ENCODE measurements at places on chromosomes 6 and 20. TPM values are rescaled to one million over a fixed set of nuclear protein-coding genes. Genes with fewer than 3 reads are reported as not detected.

DNA sequence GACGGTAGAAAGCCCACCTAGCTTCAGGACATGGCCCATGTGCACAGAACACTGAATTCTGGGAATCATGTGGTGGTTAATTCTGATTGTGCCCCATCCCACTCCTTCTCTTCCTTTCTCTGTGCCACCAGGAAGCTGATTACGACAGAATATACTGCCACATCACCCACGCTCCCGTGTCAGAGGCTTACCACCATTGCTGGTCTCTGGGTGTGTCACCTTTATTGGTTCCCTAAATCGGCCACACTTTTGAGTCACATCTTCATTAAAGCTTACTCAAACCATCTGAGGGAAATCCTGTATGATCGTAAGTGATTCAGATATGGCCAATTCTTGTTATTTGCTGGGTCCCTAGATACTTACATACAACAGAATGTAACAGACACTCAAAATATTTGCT lies 3.1 kb downstream of the TRMT6 start:
- H3K4me1 ChIP-seq: peaks cover 61% of the 10 kb centered on the region
- peaks cover 29% of the 10 kb centered on the region for H3K36me3 ChIP-seq
- H3K27ac ChIP-seq: peak overlapping the region; percentile 93
- H3K4me3 ChIP-seq: peak overlapping the region; percentile 61
- H3K27me3 ChIP-seq: no peaks in the 10 kb centered on the region

DNA sequence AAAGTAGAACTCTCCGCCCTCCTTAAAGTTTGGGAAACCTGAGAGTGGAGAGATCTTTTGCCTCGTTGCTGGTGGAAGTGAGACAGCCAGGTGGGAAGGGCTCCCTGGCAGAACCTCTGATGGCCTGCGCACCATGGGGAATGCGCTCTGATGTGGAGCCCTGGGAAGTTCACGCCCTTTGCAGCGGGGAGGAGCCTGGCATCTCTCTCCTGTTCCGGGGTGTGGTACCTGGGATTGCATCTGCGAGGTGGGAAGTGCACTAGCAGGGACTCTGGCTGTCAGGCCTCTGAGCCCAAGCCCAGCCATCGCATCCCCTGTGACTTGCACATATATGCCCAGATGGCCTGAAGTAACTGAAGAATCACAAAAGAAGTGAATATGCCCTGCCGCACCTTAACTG lies 159.8 kb downstream of the AKAP7 start:
- no peaks in the 10 kb centered on the region for H3K27me3 ChIP-seq
- no peak for DNase-seq
- H3K4me3 ChIP-seq: no peak overlapping the region
- H3K27ac ChIP-seq: no peak overlapping the region

DNA sequence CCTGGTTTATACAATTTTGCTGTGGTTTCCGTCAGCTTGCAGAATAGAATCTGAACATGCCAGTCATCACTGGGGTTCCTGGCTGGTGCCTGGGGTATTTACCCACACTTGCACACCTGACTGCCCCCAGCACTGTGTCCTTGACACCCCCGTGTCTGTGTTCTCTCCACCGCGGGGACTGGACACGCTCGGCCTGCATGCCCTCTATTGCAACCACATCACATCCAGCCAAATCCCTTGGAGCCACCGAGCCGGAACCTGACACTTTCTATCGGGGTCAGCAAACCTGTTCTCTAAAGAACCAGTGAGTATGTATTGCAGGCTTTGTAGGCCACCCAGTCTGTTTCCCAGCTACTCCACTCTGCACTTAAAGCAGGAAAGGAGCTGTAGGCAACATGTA lies 527.5 kb downstream of the PRKN start:
- no peaks in the 10 kb centered on the region for H3K4me1 ChIP-seq
- DNase-seq: no peak
- H3K27me3 ChIP-seq: no peaks in the 10 kb centered on the region
- H3K27ac ChIP-seq: no peak overlapping the region
- no peak overlapping the region for H3K4me3 ChIP-seq
- H3K36me3 ChIP-seq: no peaks in the 10 kb centered on the region

- H3K4me3 ChIP-seq: peak overlapping the region; percentile 100
- H3K27me3 ChIP-seq: no peaks in the 10 kb centered on the region
- DNase-seq: peak; percentile 48
- peak overlapping the region; percentile 6 for H3K27ac ChIP-seq
- peaks cover 8% of the 10 kb centered on the region for H3K36me3 ChIP-seq
These were observed 434 bp downstream of the ZKSCAN4 start for GRCh38 chr6:28251661-28252008.

DNA sequence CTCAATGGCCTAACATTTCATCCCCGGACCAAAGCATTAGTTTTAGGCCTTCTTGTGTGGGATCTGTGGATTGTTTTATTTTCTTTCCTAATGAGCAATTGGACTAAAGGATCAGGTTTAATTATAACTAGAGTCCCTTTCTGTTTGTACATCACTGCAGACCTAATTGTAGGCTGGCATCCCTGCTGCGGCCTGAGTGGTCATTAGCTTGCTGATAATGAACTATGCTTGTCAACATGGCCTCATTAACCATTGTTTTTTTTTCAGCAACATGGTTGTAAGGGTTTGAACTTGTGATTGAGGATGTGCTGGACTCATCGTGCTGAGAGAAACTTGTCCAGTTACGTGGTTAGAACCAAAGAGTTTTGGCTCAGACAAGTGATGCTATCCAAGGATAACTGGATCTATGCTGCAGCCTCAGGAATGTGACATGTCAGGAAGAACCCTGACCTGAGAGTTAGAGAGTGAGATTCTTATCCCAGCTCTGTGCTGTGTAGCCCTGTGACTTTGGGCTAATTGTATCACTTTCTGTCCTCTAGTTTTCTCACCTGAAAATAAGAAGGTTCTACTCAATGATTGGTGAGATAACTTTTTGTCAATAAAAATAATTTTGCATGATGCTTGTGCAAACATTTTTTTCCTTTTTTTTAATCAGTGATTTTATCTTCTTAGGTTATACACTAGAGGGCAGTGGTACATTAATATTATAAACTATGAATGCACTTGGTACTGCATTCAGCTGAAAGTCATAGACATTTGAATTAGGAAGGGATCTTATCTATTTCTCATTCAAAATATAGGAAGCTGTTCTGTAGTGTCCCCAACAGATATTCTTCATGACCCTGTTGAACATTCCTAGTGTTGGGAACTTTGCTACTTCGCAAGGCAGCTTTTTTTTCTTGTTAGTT lies 140.9 kb downstream of the RNF144B start:
- H3K4me3 ChIP-seq: no peak overlapping the region
- no peak overlapping the region for H3K27ac ChIP-seq
- H3K36me3 ChIP-seq: no peaks in the 10 kb centered on the region
- no peak for DNase-seq

Gene OR12D3
- not detected for total RNA-seq

GRCh38 chr20:17511401-17511800 lies 19.8 kb downstream of the BFSP1 start:
- no peaks in the 10 kb centered on the region for H3K36me3 ChIP-seq
- no peak overlapping the region for H3K4me3 ChIP-seq
- no peak for DNase-seq
- peaks cover 19% of the 10 kb centered on the region for H3K4me1 ChIP-seq

Gene PTGIS
- 6.3 TPM for total RNA-seq

- no peak for DNase-seq
- no peaks in the 10 kb centered on the region for H3K27me3 ChIP-seq
These were observed 99.6 kb upstream of the HMGCLL1 start for GRCh38 chr6:55678330-55679224.

- H3K27ac ChIP-seq: peak overlapping the region; percentile 97
- peak; percentile 78 for DNase-seq
- peaks cover 1% of the 10 kb centered on the region for H3K36me3 ChIP-seq
- H3K4me3 ChIP-seq: peak overlapping the region; percentile 80
- H3K4me1 ChIP-seq: peaks cover 77% of the 10 kb centered on the region
These were observed 284.7 kb upstream of the TAB2 start for GRCh38 chr6:149032599-149033405.

Gene ESR1
- total RNA-seq: 0.07 TPM

- peak; percentile 14 for DNase-seq
- no peaks in the 10 kb centered on the region for H3K27me3 ChIP-seq
- peaks cover 34% of the 10 kb centered on the region for H3K4me1 ChIP-seq
- H3K27ac ChIP-seq: peak overlapping the region; percentile 86
These were observed 69.9 kb downstream of the HACE1 start for GRCh38 chr6:104789770-104790190.

- peaks cover 35% of the 10 kb centered on the region for H3K4me1 ChIP-seq
- H3K27ac ChIP-seq: peak overlapping the region; percentile 54
- H3K27me3 ChIP-seq: no peaks in the 10 kb centered on the region
- no peaks in the 10 kb centered on the region for H3K36me3 ChIP-seq
- no peak for DNase-seq
These were observed 22.6 kb downstream of the NOL4L start for GRCh38 chr20:32562495-32562911.

Gene TCF15
- not detected for total RNA-seq

DNA sequence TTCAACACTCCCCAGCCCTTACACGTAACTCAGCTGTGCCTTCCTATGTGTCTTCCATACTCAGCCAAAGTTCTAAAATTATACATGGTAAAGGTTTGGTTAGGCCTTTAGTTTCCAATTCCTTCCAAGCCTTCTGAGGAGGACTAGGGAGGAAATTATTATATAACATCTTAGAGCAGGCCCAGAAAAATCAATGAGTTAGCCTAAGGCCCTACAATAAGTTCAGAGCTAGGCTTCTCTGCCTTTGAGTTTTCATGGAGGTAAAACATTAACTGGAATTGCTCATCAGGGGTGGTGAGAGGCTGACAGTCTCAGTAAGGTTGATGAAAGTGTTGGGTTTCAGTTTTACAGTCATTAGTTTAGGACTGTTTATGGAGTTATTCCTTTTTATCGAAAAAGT lies 286.0 kb downstream of the ADGB start:
- no peak overlapping the region for H3K4me3 ChIP-seq
- H3K27me3 ChIP-seq: no peaks in the 10 kb centered on the region
- peaks cover 1% of the 10 kb centered on the region for H3K36me3 ChIP-seq
- peaks cover 6% of the 10 kb centered on the region for H3K4me1 ChIP-seq
- no peak overlapping the region for H3K27ac ChIP-seq
- DNase-seq: no peak

GRCh38 chr6:131948692-131949619 lies 2.2 kb downstream of the CCN2 start:
- no peak overlapping the region for H3K27ac ChIP-seq
- H3K27me3 ChIP-seq: peaks cover 72% of the 10 kb centered on the region
- DNase-seq: no peak
- H3K4me1 ChIP-seq: peaks cover 14% of the 10 kb centered on the region

DNA sequence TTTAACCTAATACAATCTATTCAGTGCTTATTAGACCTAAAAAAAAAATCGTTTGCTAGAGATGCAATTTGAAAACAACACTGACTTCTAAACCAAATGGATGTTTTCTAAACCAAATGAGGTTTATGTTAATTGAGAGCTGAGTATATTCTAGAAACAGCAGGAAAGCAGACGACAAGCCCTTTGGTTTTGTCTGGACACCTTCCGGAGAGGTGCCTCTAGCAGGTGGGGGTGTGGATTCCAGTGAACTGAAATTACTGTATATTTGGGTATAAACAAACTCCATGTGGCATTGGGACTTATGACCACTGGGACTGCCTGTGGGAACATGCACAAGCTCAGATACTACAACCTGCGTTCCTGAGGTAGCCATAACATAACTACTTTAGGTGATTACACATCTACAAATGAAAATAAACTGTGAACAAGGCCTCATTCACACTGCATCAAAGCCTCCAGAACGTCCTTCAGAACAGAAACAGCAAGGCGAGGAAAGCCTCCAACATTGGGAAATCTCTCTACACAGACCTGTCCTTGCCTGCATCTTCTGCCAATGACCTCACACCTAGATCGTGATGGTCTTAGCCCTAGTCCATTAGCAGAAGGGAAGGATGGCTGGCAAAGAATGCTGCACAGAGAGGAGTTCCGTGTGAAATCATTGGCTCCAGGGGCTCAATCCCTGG lies 206.8 kb upstream of the FOXQ1 start:
- DNase-seq: no peak
- H3K36me3 ChIP-seq: no peaks in the 10 kb centered on the region
- peaks cover 12% of the 10 kb centered on the region for H3K27me3 ChIP-seq
- no peak overlapping the region for H3K27ac ChIP-seq
- no peaks in the 10 kb centered on the region for H3K4me1 ChIP-seq
- no peak overlapping the region for H3K4me3 ChIP-seq

Gene EPB41L1
- 0.51 TPM for total RNA-seq

GRCh38 chr20:44222633-44223368 lies 12.2 kb upstream of the OSER1 start:
- no peak for DNase-seq
- no peaks in the 10 kb centered on the region for H3K36me3 ChIP-seq
- H3K27ac ChIP-seq: no peak overlapping the region
- H3K27me3 ChIP-seq: no peaks in the 10 kb centered on the region
- no peak overlapping the region for H3K4me3 ChIP-seq

Gene RIPPLY2
- not detected for total RNA-seq

DNA sequence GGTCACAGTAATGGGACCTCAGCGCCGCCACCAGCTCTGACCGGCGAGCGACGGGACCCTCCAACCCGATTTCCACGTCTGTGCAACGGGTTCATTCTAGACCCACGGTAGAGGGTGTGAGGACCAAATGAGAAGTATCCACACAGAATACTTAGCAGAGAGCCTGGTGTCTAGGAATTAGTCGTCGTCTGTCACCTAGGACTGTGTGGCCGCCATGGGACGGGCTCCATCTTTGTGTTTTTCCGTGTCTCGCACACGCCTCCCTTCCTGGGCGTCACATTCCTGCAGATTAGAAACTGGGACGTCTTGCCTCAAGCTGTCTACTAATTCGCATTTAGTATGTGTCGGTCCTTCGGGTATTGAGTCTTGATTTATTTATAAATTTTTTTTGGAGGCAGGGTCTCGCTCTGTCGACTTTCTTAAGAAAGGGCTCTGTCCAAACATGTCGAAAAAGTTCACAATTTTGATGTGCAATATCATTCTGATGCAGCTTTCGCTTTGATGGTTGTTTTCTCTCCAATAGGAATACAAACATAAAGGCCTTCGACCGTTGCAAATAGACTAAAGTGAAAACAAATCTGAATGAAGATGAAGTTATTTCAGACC lies 563 bp downstream of the MGME1 start:
- H3K36me3 ChIP-seq: peaks cover 52% of the 10 kb centered on the region
- H3K4me1 ChIP-seq: peaks cover 63% of the 10 kb centered on the region
- H3K27me3 ChIP-seq: no peaks in the 10 kb centered on the region
- peak overlapping the region; percentile 100 for H3K4me3 ChIP-seq

GRCh38 chr20:45592574-45593189 lies 13.6 kb upstream of the WFDC8 start:
- H3K4me3 ChIP-seq: no peak overlapping the region
- H3K36me3 ChIP-seq: peaks cover 1% of the 10 kb centered on the region
- peaks cover 31% of the 10 kb centered on the region for H3K27me3 ChIP-seq
- no peak overlapping the region for H3K27ac ChIP-seq
- no peaks in the 10 kb centered on the region for H3K4me1 ChIP-seq

Gene GJA10
- total RNA-seq: not detected

Gene RNF5
- 45.0 TPM for total RNA-seq

DNA sequence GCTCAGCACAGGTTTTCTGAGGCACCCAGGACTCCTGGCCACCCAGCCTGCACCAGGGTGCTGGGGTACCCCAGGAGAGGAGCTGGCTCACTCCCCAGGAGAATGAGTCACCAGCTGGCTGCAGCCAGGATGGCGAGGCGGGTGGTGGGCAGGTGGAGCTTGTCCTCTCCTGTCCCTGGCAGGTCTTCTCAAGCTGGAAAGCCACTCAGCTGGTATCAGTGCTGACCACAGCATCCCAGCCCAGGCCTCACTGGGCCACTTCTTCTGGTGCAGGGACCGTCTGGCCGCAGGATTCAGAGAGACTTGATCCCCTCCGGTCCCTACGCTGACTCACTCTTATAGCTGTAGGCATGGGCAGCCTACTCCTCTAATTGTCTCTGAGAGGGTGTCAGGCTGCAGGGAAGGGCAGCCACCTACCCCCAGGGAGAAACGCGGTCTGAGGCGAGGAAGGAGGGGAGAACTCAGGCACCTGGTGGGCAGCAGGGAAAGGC lies 22.2 kb downstream of the TFEB start:
- H3K4me3 ChIP-seq: no peak overlapping the region
- no peak for DNase-seq
- H3K27me3 ChIP-seq: no peaks in the 10 kb centered on the region
- no peak overlapping the region for H3K27ac ChIP-seq

Data from activated T-cell treated with anti-CD3 and anti-CD28 coated beads, Interleukin-2, amount 50 U/mL, for 72 hours (primary cell).